ENCODE measurements at places on chromosomes 5 and 9. TPM values are rescaled to one million over a fixed set of nuclear protein-coding genes. Genes with fewer than 3 reads are reported as not detected.
A peak's percentile ranks its signal among the peaks of the same experiment; 100 is the strongest.

GAS1 gene
- 57.5 TPM for total RNA-seq

GRCh38 chr9:130630506-130631330, 33.7 kb upstream of the PRDM12 start:
- no peak for DNase-seq

DNA sequence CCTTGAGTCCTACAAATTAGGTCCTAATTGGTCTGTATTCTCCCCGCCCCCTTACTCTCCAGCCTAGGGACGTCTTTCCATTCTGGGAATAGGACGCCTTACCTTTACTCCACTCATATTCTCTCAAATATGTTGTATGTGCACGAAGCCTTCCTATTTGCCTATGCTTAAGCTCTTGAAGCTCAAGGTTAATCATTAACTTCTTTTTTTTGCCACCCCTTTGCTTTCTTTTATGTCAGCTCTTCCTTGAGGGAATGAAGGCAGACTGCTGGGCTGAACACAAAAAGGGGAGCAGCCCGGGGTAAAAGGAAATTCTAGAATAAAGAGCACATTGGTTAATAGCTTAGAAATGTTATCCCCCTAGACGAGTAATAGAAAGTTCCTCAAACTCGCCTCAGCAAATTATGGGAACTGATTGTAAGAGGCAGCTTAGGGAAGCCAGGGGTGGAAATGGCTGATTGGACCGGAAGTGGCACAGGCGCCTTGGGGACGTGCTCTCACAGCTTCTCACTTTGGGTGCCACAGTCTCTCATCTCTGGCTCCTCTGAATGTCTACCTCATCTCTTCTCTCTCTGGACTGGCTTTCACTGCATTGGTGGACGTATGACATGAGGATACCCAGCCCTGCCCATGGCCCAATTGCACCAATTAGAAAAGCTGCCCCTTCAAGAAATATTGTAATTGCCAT, 122.3 kb upstream of the IL12B start:
- no peak for DNase-seq

DNA sequence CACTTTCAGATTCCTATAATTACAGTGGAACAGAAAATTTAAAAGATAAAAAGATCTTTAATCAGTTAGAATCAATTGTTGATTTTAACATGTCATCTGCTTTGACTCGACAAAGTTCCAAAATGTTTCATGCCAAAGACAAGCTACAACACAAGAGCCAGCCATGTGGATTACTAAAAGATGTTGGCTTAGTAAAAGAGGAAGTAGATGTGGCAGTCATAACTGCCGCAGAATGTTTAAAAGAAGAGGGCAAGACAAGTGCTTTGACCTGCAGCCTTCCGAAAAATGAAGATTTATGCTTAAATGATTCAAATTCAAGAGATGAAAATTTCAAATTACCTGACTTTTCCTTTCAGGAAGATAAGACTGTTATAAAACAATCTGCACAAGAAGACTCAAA, 29.5 kb downstream of the ZFYVE16 start:
- DNase-seq, result no peak

DNA sequence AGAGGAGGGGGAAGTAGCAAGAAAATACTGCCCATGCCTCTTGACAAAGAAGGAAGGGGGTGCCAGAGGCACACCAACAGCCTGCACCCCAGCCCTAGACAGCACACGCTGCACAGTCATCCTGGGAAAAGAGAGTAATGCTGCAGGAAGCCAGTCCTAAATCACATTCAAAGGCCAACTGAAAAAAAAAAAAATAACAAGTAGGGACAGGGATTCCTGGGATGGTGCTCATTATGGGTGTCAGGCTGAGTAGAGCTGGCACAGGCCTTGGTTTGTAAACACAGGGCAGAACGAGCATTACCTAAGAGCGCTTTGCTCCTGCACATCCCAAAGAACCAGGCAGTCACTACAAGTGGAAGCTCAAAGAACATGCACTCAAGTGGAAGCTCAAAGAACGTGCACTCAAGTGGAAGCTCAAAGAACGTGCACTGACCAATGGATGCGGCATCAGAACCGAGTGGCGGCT, 7.8 kb downstream of the RAPGEF1 start:
- no peak for DNase-seq

DNA sequence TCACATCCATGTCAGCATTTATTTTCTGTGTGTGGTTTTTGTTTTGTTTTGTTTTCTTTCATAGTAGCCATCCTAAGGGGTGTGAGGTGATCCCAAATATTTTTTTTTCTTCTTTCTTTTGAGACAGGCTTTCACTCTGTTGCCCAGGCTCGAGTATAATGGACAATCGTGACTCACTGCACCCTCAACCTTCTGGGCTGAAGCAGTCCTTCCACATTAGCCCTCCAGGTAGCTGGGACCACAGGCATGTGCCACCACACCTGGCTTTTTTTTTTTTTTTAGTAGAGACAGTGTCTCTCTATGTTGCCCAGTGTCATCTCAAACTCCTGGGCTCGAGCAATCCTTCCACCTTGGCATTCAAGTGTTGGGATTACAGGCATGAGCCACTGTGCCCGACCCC, 59.1 kb downstream of the CDC42SE2 start:
- no peak for DNase-seq

DNA sequence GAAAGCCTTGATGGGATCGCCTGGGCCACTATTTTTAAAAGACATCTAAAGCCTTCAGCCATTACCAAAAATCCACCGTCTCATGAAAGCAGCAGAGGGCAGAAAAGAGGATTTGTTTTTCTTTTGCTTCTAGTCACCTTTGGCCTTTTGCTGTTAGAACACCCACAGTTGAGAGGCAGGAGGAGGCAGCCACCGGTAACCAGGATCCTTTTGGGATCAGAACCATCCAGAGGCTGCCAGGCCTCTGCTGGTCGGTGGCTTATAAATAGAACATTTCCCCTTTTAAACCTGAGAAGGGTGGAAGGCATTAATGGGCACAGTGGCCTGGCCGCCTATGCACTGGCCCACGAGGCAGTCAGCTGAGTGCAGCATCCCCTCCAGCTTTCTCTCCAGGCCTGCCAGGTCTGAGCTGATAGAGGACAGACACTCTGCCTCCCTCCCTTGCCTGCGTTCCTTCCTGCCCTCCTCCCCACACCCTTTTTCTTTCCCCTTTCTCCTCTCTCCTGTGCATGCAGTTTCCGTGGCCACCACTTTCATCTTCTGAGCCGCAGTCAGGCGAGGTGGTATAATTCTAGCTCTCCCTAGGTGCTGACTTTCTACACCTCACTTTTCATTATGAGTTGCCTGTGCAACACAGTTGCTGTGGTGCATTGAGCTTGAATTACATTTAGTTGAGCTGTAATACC, 253.4 kb downstream of the ARHGAP26 start:
- no peak for DNase-seq

PCDHB13 gene
- 1.8 TPM for total RNA-seq

C5orf46 gene
- not detected for total RNA-seq

GRCh38 chr9:114722937-114723620, 41.1 kb upstream of the TEX48 start:
- DNase-seq, result no peak

DNA sequence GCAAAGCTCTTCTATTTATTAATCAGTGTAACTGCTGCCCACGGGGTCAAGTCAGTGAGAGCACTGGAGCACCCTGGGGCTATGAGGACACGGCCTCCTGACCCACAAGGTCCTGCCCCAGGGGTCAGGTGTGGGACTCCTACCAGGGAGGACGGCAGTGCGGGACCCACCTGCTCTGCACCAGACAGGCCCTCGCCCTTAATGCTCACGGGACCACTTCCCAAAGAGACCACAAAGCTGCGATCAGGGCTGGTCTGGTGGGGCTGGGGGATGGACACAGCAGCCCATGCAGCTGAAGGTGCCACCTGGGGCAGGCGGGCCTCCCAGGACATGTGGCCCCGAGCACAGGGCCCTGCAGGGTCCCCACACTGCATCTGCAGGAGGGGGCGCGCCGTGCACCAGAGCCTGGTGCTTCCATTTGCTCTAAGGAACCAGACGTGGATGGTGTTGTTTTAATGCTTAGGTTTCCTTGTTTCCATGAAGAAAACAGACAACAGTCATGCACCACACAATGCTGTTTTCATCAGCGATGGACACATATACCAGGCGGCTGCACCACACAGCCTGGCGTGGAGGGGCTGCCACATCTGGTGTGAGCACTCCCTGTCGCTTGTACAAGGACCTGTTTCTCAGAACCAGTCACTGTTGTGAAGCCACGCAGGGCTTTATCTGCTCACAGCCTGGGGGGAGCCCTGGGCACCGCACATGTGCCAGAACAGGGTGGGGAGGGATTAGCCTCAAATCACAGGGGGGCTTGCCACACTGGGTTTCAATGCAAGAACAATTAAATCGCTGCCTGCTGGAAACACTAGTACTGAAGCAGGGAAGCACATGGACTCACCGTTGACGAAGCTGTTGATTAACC, 22.6 kb downstream of the CLPTM1L start:
- DNase-seq, result no peak

EIF4E1B gene
- not detected for total RNA-seq

DNA sequence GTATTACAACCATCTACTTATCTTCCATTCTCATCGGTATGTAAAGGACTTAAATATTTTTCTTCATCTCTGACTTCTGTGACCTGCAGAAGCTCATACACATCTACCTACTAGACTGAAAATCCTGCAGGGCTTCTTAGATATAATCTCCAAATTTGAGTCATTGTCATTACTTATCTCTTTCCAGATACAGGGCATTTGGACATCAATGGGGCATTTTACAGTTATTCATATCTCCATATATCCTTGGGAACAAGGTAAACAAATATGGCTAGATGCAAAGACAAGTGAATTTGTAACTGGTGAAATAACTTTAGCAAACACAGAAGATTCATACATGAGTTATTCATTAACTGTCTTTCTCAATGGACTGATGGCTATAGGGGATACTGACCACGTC, 37.7 kb upstream of the IL7R start:
- DNase-seq, result no peak

DNA sequence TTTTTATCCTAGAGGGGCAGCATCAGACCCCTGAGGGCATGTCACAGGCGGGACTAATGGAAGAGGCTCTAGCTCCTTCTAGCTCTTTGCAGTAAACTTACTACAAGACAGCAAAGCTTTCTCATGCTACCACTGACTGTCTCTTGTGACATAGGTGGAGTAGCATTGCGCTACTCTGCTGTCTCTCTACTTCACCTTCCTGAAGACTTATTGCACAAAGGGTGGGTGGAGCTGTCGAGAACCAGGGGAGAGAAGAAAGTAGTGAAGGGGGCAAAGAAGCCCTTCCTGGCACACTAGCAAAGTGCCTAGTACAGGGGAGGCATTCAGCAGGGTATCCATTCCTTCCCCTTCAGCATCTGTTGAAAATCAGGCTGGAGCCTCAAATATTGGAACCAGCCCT, 36.1 kb upstream of the NEK6 start:
- DNase-seq, result no peak

- no peak for DNase-seq
Measured at GRCh38 chr5:116563736-116564308, 10.8 kb downstream of the SEMA6A start.

ANKRD18A gene
- total RNA-seq, result not detected

- peak; percentile 68 for DNase-seq
Measured at GRCh38 chr5:72556351-72557166, 49.3 kb upstream of the ZNF366 start.

DNA sequence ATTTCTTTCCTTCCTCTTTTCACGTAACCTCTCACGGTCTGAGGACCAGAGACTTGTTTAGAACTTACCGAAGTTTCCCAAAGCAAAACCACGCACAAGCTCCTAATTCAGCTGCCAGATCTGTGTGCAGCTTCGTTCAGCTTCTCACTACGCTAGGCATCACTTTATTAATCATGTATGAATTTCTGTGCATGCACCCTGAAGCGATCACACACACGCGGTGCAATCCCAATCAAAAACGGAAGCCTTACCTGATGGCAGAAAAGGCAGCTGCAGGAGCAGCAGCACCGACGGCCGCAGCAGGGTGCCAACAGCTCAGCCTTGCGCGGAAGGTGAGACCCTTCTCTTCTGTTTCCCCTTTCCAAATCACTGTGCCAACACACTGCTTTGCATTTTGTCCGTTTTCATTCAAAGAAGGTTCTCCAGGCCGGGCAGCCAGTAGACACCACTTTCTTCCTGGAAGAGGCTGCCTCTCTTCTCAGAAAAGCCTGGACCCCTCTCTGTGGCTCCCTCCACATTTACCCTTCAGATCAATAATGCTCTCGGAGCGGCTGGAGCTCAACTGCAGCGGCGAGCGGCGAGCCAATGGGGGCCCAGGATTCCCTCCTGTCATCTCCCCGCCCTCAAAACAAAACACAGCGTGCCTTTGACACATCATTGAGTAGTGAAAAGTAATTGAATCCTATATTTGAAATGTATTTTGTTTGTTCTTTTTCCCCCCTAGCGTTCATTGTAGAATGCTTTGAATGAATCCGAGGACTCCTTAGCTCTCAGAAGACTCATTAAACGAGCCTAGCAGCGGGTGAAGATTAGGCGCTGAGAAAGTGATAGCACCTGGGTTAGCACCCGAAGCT, at the start of gene CDH12:
TSS of gene CDH12 (minus strand) at position 538 of the 854 bp plus-strand sequence.
- peak; percentile 42 for DNase-seq

DMRT3 gene
- not detected for total RNA-seq

IPO11 gene
- total RNA-seq, result 66.5 TPM

GFI1B gene
- not detected for total RNA-seq

- peak; percentile 7 for DNase-seq
Measured at GRCh38 chr5:108003178-108003577, 332.4 kb upstream of the EFNA5 start.

- DNase-seq, result no peak
Measured at GRCh38 chr9:92807031-92807756, 42.6 kb upstream of the BICD2 start.

DNA sequence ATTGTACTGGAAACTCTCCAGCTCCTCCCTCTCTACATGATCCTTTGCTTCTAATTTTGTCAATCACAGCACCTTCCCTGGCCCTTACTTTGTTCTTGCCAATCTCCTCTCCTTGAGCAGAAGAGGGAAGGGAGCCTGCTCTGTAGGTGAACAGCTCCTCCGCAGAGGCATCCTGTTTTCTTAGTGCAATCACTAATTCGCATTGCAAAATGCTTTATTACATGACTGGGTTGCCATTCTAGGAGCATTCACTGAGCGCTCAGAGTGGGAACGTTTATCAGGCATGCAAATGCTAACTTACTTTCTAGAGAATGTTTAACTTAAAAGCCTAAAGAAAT, 416 bp upstream of the SNX18 start:
- no peak for DNase-seq

DNA sequence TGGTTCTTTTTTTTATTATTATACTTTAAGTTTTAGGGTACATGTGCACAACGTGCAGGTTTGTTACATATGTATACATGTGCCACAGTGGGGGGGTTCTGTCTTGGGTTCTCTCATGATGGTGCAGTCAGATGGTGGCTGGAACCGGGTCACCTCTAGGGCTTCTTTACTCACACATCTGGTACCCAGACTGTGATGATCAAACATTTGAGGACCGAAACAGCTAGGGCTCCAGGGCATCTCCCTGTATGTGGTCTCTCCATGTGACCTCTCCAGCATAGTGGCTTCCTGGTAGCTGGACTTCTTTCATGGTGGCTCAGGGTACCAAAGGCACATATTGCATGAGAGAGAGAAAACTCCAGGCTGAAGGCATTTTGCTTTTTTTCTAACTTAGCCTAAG, 9.8 kb upstream of the CRHBP start:
- no peak for DNase-seq

GRCh38 chr5:79416499-79416898, 97.4 kb downstream of the HOMER1 start:
- peak; percentile 91 for DNase-seq

GRCh38 chr9:78298046-78298765, 1.3 kb downstream of the PSAT1 start:
- peak; percentile 46 for DNase-seq

ANKRD33B gene
- 1.1 TPM for total RNA-seq

GRCh38 chr5:1701884-1702283, 97.8 kb downstream of the MRPL36 start:
- no peak for DNase-seq

- no peak for DNase-seq
Measured at GRCh38 chr5:57598097-57598496, 115.5 kb upstream of the ACTBL2 start.

FOXD4 gene
- not detected for total RNA-seq

MYO10 gene
- 194 TPM for total RNA-seq

Measured in A673 (cell line).